ENCODE measurements at places on chromosomes 2 and 18. TPM values are rescaled to one million over a fixed set of nuclear protein-coding genes. Genes with fewer than 3 reads are reported as not detected.

DNA sequence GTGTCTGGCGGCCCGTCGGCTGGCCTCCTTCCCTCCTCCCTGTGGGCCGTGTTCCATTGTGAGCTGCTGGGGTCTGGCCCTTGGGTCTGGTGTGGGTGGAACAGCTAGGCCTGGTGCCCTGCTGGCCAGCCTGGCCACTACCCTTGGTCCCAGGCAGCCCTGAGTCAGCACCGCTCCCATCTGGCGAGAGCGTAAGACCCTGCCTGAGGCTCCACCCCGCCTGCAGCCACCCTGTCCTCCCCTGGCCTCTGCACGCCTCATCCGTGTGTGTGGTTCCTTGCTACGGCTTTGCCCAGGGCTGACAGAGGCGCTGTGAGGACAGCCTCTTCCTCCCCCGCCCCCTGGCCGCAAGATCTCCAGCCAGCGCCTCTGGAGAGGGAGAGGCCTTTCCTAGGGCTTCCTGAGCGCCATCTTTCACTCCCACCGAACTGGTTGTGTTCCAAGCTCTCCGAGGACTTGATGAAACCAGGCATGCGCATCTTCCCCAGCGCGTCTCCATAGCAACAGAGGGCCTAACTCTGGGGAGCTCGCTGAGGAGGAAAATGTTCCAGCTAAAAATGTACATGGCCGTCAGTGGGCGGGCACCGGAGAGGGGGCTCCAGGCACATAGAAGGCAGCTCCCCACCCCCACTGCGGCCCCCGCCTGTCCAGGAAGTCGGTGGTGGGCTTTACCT, 83.0 kb downstream of the STPG4 start:
- no peak for DNase-seq

DNA sequence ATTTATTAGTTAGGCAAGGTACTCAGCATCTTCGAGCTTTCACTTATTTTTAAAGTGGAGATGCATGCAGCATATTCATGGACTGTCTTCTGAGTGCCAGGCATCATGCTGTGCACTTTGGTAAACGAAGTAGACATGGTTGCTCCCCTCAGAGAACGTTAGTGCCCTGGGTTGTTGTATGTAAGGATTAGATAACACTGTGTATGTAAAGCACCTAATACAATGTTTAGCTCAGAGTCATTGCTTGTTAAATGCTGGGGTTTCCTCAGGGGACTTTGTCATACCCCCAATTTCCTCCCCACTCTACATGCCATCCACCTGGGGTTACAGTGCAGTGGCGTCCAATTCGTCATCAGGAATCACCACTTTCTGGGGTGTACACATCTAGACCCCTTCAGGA, 2.8 kb downstream of the UGGT1 start:
- no peak for DNase-seq

GRCh38 chr2:169490834-169491233, 11.5 kb downstream of the BBS5 start:
- DNase-seq = no peak

DNA sequence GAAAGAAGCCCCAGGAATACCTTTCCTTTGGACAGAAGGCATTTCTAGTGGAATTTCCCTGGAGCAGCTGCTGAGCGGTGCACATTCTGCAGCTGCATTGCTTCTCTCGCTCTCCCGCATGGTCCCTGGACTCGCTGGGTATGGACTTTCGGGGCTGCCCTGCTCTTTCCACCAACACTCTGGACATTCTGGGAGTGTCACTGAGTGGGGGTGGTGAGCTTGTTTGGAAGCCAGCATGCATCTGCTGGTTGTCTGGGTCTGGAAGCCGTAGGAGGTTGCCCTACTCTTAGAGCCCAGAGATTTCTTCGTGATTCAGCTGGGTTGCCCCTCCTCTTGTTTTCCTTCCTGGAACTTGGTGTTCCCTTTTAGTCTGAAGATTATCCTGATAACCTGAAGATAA, 52.6 kb downstream of the TWIST2 start:
- no peak for DNase-seq

DNA sequence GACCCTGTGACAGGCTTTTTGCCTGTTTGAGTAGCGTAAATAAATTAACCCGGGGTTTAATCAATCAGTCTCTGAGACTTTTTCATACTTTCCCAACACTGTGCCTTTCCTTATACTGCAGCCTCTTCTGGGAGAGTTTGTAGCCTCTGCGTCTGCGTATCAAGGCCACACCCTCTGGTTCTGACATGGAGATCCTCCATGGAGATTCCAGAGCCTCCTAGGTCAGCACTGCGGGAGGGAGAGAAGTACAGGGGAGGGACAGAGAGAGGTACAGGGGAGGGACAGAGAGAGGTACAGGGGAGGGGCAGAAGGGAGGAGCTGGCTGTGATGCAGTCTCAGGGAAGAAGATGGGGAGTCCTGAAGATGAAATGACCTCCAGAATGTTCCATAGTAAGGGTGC, 166.0 kb downstream of the ARL4C start:
- no peak for DNase-seq

DNA sequence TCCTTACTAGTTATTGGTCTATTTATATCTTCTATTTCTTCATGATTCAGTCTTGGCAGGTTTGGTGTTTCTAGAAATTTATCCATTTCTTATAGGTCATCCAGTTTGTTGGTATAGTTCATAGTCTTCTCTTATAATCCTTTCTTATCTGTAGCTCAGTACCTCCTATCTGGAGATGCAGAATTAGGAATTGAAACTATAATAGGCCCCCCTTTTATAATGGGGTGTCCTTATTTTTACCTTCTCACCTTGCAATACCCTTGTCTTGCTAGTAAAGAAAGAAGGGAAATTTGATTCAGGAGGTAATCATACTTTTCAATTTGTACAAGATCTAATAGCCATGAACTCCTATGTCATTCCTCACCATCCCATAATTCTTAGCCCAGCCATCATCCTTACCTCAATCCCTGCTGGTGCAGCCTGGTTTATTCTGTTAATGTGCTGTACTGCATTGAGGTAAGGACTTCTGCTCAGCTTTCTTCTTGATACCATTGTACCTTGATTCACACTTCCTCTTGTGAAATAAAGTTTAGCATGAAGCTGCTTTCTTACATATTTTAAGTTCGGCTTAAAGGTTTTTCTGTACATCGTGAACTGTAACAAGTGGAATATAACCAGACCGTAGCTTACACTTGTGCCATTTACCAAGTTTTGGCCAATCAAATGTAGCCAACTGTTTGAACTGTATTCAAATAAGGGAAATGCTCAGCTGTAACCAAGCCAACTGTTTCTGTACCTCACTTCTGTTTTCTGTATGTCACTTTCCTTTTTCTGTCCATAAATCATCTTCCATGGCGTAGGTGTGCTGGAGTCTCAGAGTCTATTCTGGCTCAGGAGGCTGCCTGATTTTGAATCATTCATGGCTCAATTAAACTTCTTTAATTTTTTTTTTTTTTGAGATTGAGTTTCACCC, 40.1 kb upstream of the PTH2R start:
- DNase-seq = no peak

DNA sequence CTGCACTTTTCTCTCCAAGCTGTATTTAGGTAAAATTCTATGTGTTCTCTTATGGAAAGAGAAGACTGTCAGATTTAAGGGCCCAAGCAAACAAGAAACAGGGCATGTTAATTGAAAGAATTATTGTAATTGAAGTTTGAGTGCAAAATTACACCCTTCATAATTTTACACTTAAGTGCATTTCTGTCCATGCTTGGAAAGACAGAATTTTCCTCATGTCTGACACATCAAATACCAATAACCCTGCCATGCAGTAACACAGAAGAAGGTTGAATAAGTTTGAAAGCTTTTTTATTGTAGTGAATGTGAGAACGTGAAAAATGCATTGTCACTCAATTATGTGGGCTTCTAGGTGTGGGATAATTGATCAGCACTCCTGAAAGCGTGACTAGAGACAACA, 52.9 kb upstream of the PARD3B start:
- no peak for DNase-seq

GRCh38 chr2:68190991-68191731, 33.5 kb downstream of the PNO1 start:
- DNase-seq = no peak

GRCh38 chr2:241461693-241462677, 46.4 kb downstream of the STK25 start:
- DNase-seq = no peak

- DNase-seq = no peak
Measured at GRCh38 chr2:23694058-23695045, 232.6 kb downstream of the ATAD2B start.

The HPCAL1 gene
- total RNA-seq = 105 TPM

The ALPG gene
- total RNA-seq = not detected

Measured in pulmonary artery endothelial cell (primary cell).